ENCODE measurements at places on chromosomes 3 and 15. TPM values are rescaled to one million over a fixed set of nuclear protein-coding genes. Genes with fewer than 3 reads are reported as not detected.

GAP43 gene
- polyA plus RNA-seq, result 0.39 TPM

CCDC39 gene
- polyA plus RNA-seq, result 5.0 TPM

DAZL gene
- not detected for polyA plus RNA-seq

EFCAB12 gene
- polyA plus RNA-seq, result 3.5 TPM

RPL14 gene
- 1,850 TPM for polyA plus RNA-seq

KIF15 gene
- polyA plus RNA-seq, result 25.8 TPM

ZNF385D gene
- 10.2 TPM for polyA plus RNA-seq

GOLGA8T gene
- not detected for polyA plus RNA-seq

WDR93 gene
- 1.9 TPM for polyA plus RNA-seq

SLC28A2 gene
- polyA plus RNA-seq, result 0.43 TPM

SCN11A gene
- 0.85 TPM for polyA plus RNA-seq

CRYGS gene
- polyA plus RNA-seq, result 5.3 TPM

CHRNA5 gene
- polyA plus RNA-seq, result 6.3 TPM

SPTBN5 gene
- 1.9 TPM for polyA plus RNA-seq

TMEM42 gene
- polyA plus RNA-seq, result 27.6 TPM

ATP1B3 gene
- polyA plus RNA-seq, result 183 TPM

GXYLT2 gene
- 14.7 TPM for polyA plus RNA-seq

DZIP1L gene
- 14.9 TPM for polyA plus RNA-seq

FAM107A gene
- polyA plus RNA-seq, result 6.2 TPM

GALNT15 gene
- 2.4 TPM for polyA plus RNA-seq

Data from right renal cortex interstitium (tissue), 3 donors.